ENCODE measurements at places on chromosomes 6 and 20.

GRCh38 chr6:53014744-53015143 lies 19.7 kb upstream of the GSTA4 start:
- DNase-seq: no peak

- DNase-seq: no peak
Measured at GRCh38 chr6:15312500-15312899, 66.6 kb downstream of the JARID2 start.

DNA sequence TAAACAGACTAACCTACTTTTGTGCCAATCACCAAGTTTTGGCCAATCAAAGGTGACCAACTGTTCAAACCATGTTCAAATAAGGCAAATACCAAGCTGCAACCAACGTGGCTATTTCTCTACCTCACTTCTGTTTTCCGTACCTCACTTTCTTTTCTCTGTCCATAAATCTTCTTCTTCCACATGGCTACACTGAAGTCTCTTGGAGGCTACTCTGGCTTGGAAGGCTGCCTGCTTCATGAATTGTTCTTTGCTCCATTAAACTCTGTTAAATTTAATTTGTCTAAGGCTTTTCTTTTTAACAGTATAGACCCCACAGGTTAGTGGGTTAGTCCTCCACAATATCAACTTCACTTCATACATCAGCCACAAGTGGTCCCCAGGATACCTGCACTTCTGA lies 58.8 kb downstream of the MKKS start:
- DNase-seq: no peak

DNA sequence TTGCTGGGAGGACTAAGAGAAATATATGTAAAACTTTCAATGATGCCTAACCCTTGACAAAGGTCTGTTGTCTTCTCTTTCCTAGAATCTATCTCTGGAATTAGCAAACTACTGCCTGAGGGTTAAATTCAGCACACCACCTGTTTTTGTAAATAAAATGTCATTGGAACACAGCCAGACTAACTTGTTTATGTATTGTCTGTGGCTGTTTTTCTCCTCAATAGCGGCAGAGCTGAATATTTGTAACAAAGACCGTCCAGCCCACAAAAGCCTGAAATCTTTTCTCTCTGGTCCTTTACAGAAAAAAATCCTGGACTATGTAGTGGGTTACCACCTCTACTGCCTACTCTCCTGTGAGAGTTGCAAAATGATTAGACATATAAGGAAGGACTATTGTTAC lies 33.3 kb upstream of the SYNDIG1 start:
- DNase-seq: no peak

DNA sequence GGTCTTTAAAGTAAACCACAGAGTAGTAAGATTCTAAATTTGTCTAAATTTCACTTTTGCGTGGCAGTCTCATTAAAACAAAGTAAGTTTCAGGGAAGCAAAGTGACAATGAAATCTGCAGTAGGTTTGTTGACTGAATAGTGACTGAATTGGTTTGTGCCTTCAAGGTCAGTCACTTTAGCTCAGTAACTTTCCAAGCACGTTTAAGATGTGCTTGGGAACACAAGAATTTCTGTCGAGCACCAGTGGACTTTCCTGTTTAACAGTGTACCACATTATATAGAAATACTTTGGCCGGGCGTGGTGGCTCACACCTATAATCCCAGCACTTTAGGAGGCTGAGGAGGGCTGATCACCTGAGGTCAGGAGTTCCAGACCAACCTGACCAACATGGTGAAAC lies 1.7 kb upstream of the CD24 start:
- no peak for DNase-seq

GRCh38 chr6:135346747-135347146 lies 150.8 kb downstream of the AHI1 start:
- DNase-seq: peak; percentile 37

GRCh38 chr6:57068061-57068460 lies 21.6 kb downstream of the KIAA1586 start:
- no peak for DNase-seq

DNA sequence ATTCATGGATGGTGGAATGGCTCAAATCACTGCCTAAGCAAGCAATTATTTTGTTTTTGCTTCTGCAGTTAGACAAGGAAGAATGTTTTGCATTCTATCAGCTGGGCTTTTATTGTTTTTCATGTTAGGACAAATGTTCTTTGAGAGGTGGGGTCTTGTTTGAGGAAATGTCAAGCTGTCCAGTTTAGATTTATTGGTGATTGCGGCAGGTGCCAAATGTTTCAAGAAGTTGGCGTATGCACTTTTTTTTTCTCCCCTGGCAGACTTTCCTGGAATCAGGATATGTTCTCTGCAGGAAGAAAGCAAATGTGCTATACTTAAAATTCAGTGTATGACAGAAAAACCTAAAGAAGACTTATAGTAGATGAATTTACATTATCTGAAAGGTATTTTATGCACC lies 81.0 kb upstream of the JAG1 start:
- no peak for DNase-seq

GRCh38 chr20:62804627-62805154 lies at the start of gene OGFR:
Gene OGFR, plus strand, starts transcription at chr20:62804835. Its CDS starts 25 bp downstream, at chr20:62804860.
- DNase-seq: no peak

DNA sequence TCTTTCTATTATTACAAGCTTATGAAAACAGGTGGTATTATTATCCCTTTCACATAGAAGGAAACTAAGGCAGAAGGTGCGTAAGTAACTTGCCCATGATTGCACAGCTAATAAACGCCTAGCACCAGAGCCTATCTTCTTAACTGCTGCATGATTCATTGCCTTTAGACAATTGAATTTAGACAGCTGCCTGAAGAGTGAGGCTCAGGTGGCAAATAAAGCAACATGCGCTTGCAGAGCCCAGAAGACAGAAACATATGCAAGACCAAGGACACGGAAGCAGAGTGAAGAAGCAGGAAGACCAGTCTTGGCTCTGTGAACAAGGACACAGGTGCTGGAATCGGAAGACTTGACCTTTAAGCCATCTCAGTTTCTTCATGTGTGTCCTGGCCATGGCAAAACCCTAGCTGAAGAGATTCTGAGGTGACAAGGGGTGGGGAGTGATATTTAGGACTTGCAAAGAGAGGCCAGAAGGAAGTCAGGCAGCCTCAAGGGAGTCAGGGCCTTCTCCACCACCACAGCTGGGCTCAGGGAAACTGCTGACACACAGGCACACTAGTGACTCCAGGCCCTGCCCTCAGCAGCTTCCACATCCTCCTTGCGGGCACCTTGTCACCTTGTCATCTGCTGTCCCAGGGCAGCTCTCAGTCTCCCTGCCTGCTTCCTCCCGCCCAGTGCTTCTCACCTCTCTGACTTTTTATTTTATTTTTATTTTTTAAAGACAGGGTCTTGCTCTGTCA lies 91.7 kb upstream of the SLC22A16 start:
- DNase-seq: no peak

DNA sequence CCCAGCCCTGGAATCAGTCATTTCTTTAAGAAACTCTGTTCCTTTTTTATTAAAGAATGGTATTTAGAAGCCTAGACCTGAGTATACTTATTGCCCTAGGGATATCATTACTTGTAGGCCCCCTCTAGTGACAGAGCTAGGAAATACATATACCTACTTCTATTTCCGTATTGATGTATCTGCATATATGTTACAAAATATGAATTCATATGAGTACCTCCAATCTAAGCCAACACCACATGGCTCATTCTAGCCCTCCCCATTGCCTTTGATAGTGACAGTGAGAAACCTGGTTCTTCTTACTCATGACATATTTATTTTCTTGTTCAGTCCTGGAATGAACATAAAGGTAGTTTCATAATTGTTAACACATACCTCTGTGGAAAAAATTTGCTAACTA lies 137.2 kb downstream of the FARS2 start:
- DNase-seq: no peak

GRCh38 chr6:17907406-17908229 lies 79.8 kb downstream of the KIF13A start:
- peak; percentile 94 for DNase-seq

- no peak for DNase-seq
Measured at GRCh38 chr6:123841067-123841896, 37.6 kb downstream of the NKAIN2 start.

GRCh38 chr6:7129784-7130569 lies 22.2 kb downstream of the RREB1 start:
- no peak for DNase-seq

DNA sequence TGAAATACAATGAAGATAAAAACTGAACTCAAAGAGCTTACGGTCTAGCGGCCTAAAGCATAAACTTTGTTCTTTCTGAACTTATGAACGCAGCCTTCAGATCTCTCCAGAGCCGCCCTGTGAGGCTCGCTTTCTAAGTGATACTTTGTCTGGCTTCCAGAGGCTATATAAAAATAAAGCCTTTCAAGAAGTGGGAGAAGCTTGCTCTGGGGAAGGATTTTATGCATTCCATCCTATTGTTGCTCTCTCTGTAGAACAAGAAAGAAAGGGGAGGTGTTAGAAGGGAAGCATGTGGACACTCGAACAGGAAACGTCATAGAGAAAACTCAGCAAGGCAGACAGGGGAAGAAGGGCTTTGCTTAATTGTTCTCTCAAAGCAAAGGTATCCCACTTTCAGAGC lies 77.0 kb downstream of the TBX18 start:
- DNase-seq: no peak

GRCh38 chr6:19721766-19722377 lies 115.3 kb upstream of the ID4 start:
- DNase-seq: no peak

DNA sequence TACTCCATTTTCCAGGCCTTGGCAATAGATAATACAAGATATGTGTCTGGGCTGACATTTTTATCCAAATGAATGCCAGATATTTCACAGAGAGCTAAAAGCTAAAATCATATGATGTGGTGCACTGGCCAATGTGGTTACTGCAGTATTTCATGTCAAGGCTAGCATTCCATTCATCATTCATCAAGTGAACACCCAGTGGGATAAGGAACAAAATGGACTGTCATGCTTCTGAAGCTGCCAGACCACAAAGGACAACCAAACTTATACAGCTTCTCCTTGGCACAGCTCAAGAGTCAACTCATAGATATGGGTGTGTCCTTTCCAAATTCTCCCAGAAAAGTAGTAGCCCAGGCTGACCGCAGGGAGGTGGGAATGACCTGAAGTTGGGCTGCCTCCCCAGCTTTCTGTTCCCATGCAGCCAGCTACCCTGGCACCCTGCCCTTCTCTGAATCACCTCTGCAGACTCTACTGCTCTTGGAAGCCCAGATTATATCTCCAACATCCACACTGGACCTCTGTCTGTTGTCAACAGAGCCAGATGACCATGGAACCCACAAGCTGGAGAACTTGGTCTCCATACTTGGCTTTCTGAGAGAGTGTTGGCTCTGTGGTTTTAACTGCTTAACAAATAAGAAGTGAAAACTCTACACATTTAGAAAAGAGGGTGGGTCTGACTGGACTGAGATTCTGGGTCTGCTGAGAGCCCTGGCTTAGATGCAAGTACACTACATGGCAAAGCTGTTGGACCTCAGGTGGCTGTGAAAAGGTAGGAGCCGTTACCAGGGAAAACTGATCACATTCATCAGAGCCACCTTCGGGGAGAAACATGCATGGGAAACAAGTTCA lies 122.8 kb downstream of the ALDH8A1 start:
- peak; percentile 94 for DNase-seq

- no peak for DNase-seq
Measured at GRCh38 chr20:23403751-23404150, 17.5 kb downstream of the NAPB start.
